ENCODE measurements at places on chromosomes 5 and 9.
A peak's percentile ranks its signal among the peaks of the same experiment; 100 is the strongest.

GRCh38 chr5:63923914-63924313 is 38.3 kb downstream of the HTR1A start:
- no peak for DNase-seq

DNA sequence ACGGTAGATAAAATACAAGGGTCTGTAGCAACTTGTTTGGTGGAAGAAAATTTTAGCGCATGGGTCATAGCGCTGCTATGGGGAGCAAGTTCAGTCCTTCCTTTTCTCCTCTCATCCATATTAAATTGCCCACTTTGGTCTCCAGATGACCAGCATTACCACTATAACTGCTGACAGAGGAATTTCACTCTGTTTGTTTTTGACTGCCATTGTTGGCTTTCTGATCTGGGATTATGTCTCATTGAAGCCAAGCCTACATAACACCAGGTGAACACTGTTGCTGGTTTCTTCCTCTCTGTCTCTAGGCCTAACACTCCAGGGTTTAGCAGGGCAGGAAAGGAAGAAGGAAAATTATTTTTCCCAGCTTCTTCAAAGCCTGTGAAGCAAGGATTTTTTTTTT is 6.6 kb upstream of the SUB1 start:
- peak; percentile 18 for DNase-seq

GRCh38 chr9:121071370-121071755 is 3.4 kb upstream of the CNTRL start:
- no peak for DNase-seq

DNA sequence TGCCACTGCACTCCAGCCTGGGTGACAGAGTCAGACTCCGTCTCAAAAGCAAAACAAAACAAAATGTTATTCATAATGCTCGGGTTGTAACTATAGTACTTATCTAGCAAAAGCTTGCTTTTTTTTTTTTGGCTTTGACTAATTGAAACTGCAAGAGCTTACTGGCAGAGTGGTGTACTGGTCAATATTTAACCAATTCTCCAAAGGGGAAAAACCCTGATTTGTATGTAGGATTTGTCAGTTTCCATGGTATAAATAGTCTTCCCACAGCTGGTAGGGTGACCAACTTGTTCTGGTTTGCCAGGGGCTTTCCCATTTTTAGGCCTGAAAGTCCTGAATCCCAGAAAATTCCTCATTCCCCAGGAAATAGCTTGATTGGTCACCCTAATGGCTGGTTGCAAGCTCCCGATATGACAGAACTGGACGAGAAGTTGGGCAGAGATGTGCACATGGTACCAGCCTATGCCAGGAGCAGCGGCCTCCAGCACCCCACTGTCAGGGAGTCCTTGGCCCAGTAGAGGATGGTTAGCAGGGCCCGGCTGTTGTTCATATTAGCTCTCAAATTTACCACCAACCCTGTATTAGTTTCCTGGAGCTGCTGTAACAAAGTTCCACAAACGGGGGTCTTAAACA is 58.0 kb downstream of the FXN start:
- no peak for DNase-seq

DNA sequence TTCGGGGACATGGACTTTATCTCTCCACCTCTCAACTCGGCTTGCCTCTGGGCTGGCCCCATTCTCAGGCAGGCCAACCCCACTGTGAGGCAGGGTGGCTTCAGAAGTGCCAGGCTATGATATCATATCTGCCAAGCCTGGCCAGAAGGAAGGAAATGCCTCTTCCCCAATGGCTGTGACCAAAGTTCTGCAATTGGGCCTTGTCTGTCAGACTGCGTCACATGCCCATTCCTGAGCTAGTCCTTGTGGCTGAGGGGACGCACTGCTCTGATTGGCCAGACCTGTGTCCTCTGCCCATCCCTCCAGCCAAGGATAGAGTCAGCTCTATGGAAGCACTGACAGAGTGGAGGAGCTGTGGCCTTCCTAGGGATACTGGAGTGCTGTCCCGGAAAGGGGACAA is 11.9 kb downstream of the SMIM23 start:
- DNase-seq = no peak

- peak; percentile 70 for DNase-seq
Measured at GRCh38 chr5:32709750-32710549, 1.2 kb upstream of the NPR3 start.

DNA sequence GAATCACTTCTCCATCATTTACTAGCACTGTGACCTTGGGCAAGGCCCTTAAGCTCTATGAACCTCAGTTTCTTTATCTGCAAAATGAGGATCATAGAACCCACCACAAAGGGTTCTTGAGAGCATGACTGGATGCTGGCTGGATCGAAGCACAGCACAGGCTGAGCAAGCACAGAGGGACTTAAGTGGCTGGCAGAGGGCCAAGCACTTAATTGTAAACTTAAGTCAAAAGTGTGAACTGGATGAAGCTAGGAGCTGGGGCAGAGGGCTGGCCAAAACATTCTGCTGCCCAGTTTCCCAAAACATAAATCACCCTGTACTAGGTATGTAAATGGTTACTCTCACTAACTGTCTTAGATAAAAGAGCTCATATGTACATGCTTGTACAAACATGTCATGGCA is 112.3 kb upstream of the WWC1 start:
- peak; percentile 15 for DNase-seq

- no peak for DNase-seq
Measured at GRCh38 chr5:83474991-83475390, 3.4 kb downstream of the VCAN start.

DNA sequence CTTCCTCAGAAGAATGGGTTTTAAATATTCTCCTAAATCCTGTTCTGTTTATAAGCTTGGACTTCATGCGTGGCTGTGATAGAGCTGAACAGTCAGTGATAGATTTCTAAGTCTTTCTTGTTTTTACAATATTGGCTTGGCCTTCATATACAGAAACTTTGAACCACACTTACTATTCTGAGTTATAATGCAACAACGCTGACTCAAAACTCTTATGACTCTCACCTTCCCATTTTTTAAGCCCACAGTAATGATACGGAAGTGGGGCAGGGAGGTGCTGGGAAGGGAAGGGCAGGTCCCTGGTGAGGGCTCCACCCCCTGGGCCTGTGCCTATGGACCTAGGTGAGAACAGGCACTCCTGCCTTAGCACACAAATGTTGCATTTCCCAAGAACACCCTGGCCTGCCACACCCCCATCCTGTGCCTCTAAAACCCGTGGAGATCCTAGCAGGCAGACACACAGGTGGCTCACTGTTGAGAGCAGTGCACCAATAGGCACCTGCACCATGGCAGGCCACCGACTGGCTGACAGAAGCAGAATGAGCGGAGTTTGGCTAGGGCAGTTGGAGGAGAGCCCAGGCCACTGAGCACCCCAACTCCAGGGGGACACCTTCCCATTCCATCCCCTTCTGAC is 376.7 kb downstream of the GABRG2 start:
- no peak for DNase-seq

DNA sequence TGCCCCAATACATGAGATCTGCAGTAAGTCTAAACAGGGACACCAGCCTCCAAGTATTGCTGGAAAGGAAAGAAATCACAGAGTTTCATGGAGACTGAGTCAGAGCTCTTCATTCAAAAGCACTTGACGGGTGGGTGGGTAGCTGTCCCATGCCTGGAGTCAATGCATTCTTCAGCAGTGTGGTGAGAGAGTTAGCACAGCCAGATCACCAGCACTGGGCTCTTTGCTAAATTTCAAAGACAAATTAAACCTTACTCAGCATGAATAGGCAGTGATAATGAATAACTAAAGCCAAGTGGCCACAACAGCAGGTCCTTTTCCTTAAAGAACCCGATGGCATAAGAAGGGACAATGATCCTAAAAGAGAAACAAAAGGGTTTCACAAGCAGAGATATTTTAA is 192.4 kb downstream of the ACTL7B start:
- DNase-seq = no peak

DNA sequence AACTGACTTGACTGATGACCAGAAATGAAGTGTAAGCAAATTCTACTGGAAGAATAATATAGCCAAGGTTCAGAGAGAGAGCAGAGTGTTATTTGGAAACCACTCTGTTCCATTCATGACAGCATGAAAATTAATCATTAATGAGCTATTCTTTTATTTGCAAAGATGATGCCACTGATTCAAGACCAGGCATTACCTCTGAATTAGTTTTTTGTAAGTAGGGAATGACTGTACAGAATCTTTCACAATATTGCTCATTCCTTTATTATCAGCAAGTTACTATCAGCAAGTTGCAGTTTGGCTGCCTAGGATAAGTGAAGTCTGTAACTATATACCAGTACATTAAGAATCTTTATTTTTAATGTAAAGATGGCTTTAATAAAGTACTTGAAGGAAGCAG is 75.1 kb upstream of the RGMB start:
- DNase-seq = no peak

DNA sequence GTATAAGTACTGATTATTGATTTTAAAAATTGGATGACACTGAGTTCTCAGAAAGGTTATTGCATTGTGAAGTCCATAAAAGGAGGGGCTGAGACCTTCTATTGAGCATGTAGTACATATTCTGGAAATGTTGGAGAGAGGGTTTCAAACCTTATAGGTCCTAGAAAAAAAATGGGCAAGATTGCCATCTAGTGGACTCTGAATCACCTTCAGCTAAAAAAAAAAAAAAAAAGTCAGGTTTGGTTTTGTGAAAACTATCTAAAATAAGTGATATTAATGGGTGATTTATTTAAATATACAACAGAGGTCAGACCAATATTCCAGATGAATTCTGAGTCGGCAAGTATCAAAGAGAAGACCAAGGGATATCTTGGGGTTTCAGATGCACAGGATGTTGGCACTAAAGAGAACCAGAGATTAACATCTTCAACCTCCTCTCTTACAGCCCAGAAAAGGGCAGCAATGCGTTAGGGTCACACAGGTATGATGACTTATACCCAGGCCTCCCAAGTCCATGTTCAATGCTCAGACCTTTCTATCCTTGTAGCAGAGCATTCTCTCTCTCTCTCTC is 109.8 kb upstream of the NMUR2 start:
- DNase-seq = peak; percentile 32

DNA sequence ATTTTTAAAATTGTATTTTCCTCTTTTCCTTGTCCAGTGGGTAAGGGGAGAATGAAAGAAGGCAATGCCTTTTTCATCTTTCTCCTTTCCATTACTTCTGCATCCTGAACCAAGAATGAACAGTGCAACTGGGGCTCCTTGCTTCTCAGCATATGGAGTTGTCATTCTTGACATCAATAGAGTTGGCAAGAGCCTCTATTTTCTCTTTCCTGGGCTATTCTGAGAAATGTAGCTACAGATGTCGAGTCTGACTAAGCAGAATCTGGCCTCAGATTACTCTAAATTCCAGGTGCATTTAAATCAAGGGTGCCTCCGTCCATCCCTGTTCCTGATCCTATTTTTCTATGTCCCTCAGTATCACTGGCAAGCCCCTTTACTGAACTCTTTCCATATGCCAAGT is 244.8 kb downstream of the GLIS3 start:
- DNase-seq = no peak

DNA sequence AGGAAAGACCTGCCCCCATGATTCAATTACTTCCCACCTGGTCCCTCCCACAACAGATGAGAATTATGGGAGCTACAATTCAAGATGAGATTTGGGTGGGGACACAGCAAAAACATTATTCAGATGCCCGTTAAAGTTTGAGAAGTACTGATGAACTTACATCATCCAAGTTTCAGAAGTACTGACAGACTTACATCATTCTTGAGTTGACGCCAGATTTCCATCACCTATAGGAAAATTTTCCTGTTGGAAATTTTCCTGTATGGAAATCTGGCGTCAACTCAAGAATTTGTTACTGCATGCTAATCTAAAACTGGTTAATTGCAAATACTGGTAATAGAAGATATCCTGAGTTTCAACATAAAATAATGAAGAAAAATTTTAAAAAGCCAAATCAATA is 975.9 kb downstream of the MAT2B start:
- no peak for DNase-seq

DNA sequence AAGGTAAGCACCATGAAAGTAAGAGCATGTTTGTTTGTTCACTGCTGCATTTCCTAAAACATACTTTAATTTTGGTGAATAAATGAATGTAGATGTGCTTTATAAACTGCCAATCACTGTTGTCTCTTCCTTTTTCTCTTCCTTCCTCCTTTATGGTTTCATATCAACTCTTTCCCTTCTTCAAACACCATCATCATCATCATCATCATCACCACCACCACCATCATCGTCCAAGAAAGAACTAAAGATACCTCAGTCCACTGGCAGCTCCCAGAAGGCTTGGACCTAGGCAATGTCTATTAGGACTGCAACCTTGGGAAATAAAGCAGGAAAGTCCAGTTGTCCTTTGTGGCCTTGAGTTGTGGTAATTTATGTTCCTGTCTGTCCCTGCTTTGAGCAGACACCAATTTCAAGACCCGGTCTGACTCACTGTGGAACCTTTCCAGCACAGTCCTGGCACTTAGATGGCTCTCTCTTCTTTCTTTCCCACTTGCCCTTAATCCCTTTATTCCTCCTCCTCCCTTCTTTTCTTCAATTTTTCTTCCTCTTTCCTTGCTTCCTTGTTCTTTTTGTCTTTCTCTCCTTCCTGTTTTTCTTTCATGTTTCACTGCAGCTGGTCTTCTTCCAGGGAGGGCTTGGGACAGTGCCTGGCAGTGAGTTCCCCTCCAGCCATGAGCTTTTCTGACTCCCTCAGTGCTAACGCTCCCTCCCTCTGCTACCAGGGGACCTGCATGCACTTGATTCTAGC is 99.3 kb downstream of the ANGPTL2 start:
- no peak for DNase-seq

GRCh38 chr5:134463991-134464760 is 52.5 kb upstream of the CDKN2AIPNL start:
- DNase-seq = no peak

GRCh38 chr9:69718218-69718617 is 41.6 kb downstream of the PTAR1 start:
- DNase-seq = no peak

GRCh38 chr9:14868772-14869583 is 41.2 kb downstream of the FREM1 start:
- no peak for DNase-seq

GRCh38 chr5:151589878-151590570 is 1.1 kb downstream of the FAT2 start:
- DNase-seq = no peak

DNA sequence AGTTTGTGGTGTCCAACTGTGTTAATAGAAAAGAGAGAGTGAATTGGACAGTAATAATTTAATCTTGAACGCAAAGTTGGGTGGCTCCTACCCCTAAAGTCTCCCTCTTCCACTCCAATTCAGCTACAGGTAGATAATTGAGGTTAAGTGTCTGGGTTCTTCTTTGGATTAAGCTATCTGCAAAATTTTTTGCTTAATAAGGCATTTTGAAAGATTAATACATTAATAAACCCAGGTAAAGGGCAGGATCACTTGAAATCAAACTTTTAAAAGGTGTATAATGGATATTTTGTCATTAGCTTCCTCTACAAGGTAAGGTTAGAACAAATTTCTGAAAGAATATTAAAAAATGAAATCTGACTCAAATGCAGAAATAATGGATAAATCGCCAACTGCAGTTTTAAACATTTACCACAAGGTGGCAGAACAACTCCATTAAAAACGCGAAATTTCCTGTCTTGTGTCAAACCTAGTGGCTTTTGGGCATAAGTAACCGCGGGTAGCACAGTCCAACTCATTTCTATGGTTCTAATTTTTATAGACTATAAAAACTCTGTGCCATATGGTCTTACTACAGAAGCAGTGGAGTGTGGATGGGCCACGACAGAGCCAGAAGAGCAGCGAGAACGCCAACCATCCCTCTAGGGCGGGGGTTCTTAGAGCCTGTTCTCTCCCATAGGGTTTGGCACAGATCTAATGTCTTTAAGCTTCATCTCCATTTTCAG is 276.5 kb downstream of the ARHGEF28 start:
- peak; percentile 62 for DNase-seq
